Fibroblast of the aortic adventitia (primary cell): ENCODE measurements at places on chromosomes 6 and 20.
A peak's percentile ranks its signal among the peaks of the same experiment; 100 is the strongest.

DNA sequence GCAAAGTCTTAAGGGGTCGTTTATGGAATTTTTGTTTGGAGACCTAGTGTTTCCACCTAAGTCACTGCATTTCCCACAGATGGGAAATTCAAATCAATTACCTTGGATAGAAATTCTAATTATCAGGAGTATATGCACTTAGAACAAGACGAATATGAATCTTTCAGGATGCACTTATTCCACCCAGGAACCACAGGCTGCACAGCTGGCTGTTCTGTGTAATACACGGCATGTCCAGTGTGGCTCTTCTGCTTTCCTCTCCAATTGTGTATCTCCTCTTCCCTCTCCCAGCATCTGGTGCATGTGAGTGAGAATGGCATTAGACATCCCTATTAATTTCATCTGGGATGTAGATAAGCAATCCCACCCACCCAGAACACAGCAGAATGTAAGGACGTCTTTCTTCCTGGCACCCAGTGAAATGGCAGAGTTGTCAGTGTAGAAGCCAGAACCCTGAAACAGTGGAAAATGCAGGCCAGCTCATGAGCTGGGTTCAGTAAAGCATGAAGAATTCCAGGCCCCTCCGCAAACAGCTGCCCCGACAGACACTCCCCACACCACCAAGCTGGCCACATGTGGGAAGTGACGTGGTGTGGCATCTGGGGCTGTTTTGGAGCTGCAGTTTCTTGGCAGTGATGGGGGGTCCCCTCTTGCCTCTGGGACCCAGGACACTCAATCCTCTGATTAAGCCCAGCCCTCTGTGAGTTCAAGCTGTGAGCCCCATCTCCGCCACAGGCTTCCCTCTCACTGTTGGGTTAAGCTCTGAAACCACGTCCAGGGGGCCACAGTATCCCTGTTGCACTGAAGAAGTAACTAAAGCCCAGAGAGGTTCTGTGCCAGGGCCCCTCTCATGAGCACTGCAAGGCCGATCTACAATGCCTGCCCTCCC lies 180.1 kb upstream of the CST7 start:
- DNase-seq, result no peak

DNA sequence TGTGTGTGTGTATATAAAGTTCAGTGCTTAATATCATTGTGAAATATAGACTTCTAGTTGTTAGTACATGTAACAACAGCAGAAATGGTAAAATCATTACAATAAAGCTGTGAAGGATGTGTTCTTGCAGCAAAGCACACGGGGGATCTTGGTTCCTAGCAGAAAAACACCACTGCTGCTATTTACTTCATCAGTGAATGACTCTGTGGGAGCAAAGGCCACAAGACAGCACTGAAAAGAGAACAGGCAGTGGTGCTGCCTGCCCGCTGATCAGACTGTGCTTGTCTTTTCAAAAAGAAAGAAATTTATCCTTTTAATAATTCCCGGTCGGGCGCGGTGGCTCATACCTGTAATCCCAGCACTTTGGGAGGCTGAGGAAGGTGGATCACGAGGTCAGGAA lies 689.9 kb upstream of the CITED2 start:
- DNase-seq, result no peak

- DNase-seq, result no peak
Measured at GRCh38 chr6:36230371-36230770, 33.8 kb downstream of the BRPF3 start.

DNA sequence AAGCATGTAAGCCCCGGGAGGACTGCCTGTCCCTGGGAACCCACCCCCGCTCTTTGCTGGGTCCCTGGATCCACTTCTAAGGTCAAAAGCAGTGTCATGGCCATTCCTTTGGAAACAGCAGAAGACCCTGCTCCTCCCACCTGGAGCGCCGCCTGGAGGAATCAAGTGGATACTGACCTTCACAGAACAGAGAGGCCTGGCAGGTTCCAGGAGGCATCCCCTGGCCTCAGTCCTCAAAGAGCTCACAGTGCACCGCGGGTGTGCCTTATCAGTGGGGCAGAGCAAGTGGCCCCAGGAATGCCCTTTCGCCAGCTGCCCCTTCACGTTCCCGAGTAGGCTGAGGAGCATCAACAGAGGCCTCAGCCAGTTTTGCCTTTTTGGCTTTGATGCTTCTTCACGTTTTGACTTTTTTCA lies 11.1 kb upstream of the SLC4A11 start:
- no peak for DNase-seq

DNA sequence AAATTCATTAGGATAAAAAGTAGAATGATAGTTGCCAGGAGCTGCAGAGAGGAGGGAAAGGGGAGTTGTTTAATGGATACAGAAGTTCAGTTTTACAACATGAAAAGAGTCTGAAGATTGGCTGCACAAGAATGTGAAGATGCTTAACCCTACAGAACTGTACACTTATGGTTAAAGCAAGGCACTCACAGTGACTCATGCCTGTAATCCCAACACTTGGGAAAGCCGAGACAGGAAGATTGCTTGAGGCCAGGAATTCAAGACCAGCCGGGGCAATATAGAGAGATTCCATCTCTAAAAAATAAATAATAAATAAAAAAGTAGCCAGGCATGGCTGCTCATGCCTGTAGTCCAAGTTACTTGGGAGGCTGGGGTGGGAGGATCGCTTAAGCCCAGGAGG lies 174.0 kb downstream of the TASP1 start:
- no peak for DNase-seq

GRCh38 chr6:111265842-111266241 lies 178.5 kb downstream of the SLC16A10 start:
- peak; percentile 55 for DNase-seq

DNA sequence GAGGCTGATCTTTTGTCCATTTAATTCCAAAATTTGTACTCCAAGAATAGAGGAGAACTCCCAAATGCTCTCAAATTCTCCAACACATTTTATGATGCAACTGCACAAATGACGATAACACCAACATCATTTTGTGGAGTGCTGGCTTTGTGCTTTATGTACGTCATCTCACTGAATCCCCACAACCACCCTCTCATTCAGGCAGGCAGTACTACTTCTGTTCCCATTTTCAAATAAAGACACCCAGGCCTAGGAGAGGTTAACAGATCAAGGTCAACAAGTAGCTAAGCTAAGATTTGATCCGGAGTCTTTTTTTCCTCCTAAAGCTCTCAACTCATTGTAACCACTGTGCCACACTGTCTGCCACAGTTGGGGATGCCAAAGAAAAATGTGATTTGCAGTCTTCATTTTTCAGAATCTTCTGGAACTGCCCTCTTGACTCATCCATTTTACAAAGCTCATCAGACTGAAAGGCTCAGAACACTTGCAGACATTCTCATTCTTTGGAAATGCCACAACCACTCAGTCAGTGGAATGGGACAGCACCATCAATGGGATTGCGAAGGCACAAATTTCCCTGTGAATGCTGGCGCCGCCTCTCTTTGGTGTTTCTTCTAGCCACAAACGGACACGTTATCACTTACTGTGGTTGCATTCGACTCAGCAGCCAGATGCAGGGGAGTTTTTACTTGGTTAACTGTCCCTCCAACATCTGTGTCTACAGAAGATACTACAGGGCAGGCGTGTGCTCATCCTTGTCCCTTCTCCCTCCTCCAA lies 184.4 kb downstream of the GJA10 start:
- no peak for DNase-seq

GRCh38 chr6:17622144-17622543 lies 22.0 kb downstream of the FAM8A1 start:
- DNase-seq, result no peak

GRCh38 chr6:88124925-88125557 lies 41.1 kb downstream of the CNR1 start:
- no peak for DNase-seq

DNA sequence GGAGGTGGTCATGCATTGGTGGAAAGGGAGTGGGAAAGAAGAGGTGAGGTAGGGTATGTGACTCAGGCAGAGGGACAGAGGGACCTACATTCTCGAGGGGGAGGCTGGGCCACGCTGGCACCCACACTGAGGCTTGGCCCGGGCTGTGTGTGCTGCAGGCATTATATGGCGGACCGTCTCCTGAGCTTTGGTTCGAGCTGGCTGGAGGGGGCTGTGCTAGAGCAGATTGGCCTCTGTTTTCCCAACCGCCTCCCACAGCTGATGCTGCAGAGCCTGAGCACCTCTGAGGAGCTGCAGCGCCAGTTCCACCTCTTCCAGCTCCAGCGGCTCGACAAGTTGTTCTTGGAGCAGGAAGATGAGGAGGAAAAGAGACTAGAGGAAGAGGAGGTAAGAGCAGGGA lies 23.4 kb downstream of the DNPH1 start:
- DNase-seq, result no peak

GRCh38 chr6:105873211-105873704 lies 212.9 kb upstream of the PRDM1 start:
- no peak for DNase-seq

- DNase-seq, result no peak
Measured at GRCh38 chr6:75052491-75052890, 153.4 kb downstream of the COL12A1 start.

- no peak for DNase-seq
Measured at GRCh38 chr6:154268486-154268885, 88.1 kb downstream of the IPCEF1 start.

DNA sequence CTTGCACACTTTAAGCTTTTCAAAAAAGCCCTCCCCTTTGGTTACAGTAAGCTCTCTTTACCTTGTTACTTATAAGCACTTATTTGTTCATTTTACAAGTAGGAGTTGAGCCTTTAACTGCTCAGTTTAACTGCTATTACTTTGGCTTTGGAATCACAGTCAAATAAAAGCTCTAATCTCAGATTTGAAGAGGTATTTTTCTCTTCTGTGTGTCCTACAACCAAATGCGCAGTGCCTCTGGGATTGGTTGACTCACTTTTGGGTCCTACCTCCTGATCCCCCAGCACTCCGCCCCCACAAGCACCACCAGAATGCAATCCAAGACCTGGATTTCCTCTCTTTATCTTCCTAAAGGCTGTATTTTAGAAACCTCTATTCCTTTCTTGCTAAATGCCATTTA lies 2.5 kb downstream of the NCOA7 start:
- peak; percentile 62 for DNase-seq

DNA sequence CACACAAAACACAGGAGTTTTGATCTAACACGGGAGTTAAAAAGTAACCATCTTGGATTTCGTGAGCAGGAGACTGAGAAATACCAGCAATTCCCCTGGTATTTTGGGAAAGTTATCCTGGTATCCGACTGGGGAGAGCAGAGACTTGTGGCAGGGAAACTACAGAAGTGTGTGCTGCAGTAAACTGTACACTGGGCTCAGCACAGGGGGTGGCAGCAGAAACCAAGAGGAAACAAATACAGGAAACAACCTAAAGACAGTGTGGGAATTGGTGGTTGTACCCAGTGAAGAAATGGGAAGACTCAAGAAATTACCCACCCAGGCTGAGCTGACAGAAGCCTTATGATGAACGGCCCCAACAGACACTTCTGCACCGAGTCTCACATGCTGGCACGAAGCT lies 109.8 kb downstream of the CHD6 start:
- DNase-seq, result no peak

DNA sequence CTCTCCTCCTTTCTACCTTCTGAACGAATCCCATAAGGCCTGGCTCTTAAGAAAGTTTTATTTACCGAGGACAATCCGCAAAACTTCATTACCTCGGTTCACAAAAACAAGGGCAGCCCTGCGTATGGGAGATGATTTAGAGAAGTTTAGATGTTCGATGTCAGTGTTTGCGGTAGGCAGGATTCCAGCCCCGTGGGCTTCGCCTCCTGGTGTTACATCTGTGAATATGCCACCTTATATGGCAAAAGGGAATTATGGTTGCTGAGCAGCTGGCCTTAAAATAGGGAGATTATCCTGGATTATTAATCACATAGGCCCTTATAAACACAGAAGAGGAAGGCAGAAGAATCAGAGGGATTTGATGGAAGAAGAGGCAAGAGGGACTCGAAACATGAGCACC lies 21.1 kb downstream of the BMP6 start:
- no peak for DNase-seq

DNA sequence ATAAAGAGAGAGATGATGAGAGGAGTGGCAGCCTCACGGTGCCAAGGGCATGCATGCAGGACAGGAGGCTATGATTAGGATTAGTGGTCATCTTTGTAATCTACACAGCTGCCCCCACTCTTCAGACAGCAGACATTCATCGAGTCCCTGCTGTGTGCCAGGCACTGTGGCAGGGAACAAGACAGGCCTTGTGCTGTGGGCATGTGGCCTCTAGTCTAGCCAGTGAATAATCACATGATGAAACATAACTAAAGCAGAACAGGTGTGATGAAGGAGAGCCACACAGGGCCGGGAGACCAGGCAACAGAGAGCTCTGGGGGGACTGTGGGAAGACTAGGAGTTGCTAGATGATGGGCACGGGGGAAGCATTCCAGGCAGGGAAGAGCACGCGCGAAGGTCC lies 22.2 kb downstream of the TOX2 start:
- DNase-seq, result no peak

DNA sequence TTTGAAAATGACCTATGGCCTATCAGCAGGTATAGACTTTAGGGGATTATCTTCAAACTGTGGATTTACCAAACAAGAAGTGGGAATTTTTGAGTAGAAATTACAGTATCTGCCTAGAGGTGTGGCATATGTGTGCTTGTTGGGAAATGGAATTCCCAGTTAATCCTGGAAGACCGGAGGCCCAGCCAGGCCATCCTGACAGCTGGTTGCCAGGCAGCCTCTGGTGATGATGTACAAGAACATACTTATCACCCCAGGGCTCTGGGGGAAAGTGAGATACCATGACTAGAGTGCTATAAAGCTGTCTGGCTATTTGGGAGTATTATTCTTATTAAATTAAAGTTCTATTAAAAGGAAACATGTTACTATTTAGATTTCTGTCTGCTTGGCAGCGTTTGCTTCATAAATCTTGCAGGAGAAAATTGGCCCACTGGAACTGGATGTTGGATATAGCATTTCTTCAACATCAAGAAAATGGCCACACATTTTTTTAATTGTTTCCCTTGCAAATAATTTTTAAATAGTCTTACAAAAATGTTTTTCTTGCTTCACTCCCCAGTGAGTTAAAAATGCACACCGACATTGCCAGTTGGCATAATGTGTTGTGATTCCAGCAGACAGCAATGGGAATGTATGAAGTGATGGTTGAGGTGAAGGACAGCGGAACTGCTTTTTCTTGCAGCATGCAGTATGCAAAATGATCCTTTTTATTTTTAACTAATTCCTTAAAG lies 187.8 kb downstream of the MYLK4 start:
- DNase-seq, result peak; percentile 20

DNA sequence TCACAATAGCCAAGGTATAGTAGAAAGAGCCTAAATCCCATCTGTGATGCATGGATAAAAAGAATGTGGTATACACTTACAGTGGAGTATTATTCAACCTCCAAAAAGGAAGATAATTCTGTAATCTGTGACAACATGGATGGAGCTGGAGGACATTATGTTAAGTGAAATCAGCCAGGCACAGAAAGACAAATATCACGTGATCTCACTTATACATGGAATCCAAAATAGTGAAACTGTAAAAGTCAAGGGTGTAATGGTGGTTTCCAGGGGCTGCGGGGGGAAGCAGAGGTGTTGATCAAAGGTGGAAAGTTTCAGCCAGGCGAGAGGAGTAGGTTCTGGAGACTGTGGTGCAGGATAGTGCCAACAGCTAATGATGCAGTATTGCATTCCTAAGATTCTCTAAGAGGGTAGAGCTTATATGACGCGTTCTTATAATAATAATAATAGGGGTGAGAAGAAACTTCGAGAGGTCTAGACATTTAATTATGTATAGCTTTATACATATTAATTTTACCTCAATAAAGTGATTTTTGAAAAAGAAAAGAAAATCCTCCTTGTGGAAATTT lies 246.1 kb downstream of the FOXA2 start:
- no peak for DNase-seq

GRCh38 chr6:20805021-20805420 lies 270.8 kb downstream of the CDKAL1 start:
- no peak for DNase-seq
